Heart left ventricle (tissue), 16 donors: ENCODE measurements at places on chromosomes 3 and 15. TPM values are rescaled to one million over a fixed set of nuclear protein-coding genes. Genes with fewer than 3 reads are reported as not detected.

PRICKLE2 gene
- total RNA-seq = 8.3 TPM

SPTBN5 gene
- total RNA-seq = 2.9 TPM

ADAMTS7 gene
- total RNA-seq = 24.0 TPM

ATP13A5 gene
- total RNA-seq = not detected

GRCh38 chr15:77786181-77786890, 153.6 kb upstream of the LINGO1 start:
- DNase-seq = no peak

GRCh38 chr3:43707998-43708397, 17.3 kb downstream of the ABHD5 start:
- no peak for DNase-seq

GRCh38 chr3:57627976-57628375, 30.8 kb upstream of the ARF4 start:
- no peak for DNase-seq

DNA sequence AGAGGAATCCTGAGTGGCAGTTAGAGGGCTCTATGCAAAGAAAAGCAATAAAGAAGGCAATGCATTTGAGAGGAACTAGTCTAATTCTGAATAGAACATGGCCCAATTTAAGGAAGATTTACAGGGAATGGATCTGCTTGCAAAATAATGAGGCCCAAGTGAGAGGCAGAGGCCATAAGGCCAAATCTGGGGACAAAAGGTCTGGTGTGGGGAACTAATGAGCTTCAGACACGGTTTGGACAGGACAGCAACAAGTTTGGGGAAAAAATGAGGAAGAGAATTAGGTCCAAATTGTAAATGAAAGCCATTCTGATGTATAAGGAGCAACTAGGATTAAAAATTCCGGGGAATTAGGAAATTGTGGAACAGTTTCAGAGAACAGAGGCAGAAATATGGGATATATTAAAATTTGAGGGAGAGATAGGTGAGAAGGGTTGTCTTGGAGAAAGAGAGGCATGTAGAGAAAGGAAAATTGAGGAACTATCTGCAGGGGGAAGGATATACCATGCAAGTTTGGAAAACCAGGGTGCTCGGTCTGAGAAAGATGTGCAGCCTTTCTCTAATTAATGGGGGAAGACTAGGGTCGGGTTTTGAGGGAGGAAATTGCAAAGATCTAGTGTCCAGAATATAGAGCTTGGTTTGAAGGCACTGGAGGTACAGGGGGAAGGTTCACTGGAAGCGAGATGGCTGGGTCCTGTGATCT, 73.8 kb downstream of the RBPMS2 start:
- DNase-seq = no peak

GRCh38 chr3:98530676-98531075, 1.1 kb upstream of the GPR15 start:
- no peak for DNase-seq

DNA sequence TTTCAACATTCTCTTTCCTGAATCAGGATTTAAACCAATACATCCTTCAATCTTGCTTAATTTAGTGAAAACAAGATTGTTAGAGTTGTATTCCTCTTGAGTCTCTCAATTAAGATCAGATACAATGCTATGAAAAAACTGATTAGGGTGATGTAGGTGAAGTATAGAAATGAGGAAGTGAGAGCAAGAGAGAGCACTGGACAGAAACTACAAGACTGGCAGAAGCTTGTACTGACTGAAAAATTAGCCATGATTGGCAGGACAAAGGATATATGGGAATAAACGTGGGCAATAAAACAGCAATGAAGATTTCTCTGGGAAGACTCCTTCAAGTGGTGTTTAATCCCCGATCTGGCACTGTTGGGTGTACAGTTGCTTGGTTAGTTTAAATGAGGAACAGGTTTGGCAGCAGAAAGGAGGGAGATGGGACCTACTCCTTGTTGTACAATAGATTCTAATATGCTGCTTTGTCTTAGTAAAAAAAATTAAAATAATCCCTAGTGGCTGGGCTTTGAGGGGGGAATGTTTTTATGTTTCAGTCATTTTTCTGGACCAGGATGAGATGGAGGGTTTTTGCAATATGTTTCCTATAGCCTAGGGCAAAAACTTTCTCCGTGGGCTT, 252.7 kb downstream of the SLC9A9 start:
- no peak for DNase-seq

DNA sequence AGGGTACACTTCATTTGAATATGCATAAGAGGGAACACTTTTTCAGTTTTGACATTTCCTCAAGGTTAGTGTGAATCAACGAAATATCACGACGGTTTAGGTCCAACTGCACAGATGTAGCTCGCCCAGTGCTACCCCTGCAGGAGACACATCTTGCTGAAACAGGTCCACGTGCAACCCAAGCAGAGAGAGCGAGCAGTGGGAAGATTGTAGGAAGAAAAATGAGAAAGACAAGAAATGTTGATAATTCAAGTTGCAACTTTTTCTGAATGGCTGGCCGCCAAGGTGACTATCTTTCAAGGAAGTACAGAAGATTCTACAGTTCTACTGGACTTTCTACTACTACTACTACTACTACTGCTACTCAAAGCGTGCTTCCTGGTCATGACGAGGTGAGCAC, 231.7 kb downstream of the PDZRN3 start:
- no peak for DNase-seq
